ENCODE measurements at places on chromosomes 5 and 9. TPM values are rescaled to one million over a fixed set of nuclear protein-coding genes. Genes with fewer than 3 reads are reported as not detected.

The PLEKHG4B gene
- total RNA-seq = not detected

The NOL8 gene
- 48.0 TPM for total RNA-seq

DNA sequence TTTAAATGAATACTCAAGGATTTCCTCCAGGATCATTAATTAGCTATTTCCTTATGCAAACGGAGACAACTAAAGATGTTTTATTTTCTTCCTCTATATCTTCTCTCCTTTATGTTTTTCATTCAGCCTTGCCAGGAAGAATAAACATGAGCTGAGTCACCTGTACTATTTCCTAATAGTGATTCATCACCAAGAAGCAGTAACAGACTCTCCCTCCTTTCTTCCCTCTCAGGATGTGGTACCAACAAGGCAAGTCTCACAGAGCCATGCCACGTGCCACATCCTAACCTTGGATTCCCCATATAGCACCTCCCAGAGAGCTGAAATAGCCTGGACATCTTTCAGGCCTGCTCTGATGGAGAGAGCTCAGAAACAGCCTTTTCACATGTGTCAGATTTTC lies 758.6 kb upstream of the DMAC1 start:
- no peak overlapping the region for H3K4me3 ChIP-seq
- no peak for DNase-seq
- H3K27ac ChIP-seq = no peak overlapping the region
- H3K27me3 ChIP-seq = no peaks in the 10 kb centered on the region
- H3K36me3 ChIP-seq = no peaks in the 10 kb centered on the region

- no peak overlapping the region for H3K4me3 ChIP-seq
- H3K27me3 ChIP-seq = no peaks in the 10 kb centered on the region
- no peaks in the 10 kb centered on the region for H3K4me1 ChIP-seq
- H3K27ac ChIP-seq = no peak overlapping the region
- no peak for DNase-seq
Observed at GRCh38 chr9:83185488-83186154, 122.7 kb upstream of the RASEF start.

GRCh38 chr9:5510989-5511388 lies 658 bp downstream of the PDCD1LG2 start:
- peak overlapping the region; percentile 80 for H3K4me3 ChIP-seq
- no peak for DNase-seq
- peaks cover 60% of the 10 kb centered on the region for H3K4me1 ChIP-seq
- H3K27me3 ChIP-seq = no peaks in the 10 kb centered on the region
- peaks cover 21% of the 10 kb centered on the region for H3K36me3 ChIP-seq
- H3K27ac ChIP-seq = peak overlapping the region; percentile 95

- peak overlapping the region; percentile 62 for H3K4me3 ChIP-seq
- DNase-seq = peak; percentile 88
- peaks cover 2% of the 10 kb centered on the region for H3K36me3 ChIP-seq
- peak overlapping the region; percentile 64 for H3K27ac ChIP-seq
Observed at GRCh38 chr5:35924950-35925722, 13.3 kb downstream of the CAPSL start.

Measured in activated CD4-positive, alpha-beta memory T cell treated with anti-CD3 and anti-CD28 coated beads, Interleukin-2, amount 10 ng/mL, durations not matched to agents 7 days and 5 days (primary cell).